ENCODE measurements at places on chromosomes 6 and 20.

DNA sequence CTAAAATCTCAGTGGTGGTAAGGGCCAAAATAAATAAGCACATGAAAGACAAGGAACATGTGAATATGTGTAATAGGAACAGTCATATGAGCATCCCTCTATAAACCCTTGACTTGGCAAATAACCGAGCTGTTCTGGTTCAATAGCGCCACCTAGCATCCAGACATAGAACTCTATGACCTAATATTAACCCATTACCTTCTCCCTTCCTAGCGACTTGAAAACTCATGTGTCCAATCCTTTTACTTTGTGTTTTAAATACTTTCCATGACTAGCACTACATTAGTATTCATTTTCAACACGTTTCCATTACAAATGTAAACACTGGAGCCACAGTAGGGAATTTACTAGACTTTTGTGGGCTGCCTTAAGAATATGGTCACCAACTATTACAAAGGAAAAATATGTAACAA lies 279.7 kb downstream of the UST start:
- no peak for DNase-seq

DNA sequence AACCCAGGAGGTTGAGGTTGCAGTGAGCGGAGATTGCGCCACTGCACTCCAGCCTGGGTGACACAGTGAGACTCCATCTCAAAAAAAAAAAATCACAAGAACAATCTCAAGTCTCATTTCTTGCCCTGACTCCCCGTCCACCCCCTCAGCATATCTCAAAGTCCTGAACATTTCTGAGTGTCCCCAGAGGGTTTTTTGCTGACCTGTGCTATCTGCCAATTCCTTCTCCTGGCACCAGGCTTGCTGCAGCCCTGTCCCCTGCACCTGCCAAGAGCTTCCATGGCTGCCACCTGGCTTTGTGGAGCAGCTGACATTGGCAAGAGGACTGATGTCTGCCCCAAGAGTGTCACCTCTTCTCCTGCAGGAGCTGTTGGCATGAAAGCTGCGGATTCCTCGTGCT lies 54.9 kb upstream of the PTPRT start:
- DNase-seq, result no peak

GRCh38 chr6:18025596-18025995 lies 38.2 kb upstream of the KIF13A start:
- no peak for DNase-seq

GRCh38 chr6:24902782-24903181 lies 33.0 kb downstream of the RIPOR2 start:
- DNase-seq, result no peak

DNA sequence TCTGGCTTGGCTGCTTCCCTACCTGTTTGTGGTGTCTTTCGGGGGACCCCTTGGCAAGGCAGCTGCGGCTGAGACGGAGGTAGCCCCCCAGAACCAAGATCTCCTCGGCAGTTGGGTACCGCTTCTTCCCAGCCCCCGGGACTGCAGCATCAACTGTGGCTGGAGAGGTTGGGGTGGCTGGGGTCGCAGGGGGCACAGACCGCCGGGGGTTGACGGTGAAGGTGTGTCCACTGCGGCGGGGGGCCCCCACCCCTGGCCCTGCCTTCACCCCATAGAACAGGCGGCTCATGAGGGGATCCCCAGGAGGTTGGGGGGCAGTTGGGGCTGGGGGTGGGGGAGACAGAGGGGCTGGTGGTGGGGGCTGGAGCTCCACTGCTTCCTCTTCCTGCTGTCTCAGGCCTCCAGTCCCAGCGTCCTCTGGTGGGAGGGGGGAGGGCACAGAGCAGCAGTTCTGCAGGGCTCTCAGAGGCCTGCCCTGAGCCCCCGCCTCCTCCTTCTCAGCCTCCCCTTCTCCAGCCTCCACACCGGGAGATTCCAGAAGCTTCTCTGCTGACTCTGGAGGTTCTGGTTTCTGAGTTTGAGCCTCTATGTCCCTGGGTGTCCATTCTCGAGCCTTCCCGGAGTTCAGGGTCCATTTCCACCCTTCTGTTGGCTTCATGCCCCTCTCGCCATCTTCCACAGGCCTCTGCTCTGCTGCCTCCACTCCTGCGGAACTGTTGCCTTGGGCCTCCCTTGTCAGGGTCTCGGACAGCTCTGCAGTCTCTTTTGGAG lies 1.9 kb downstream of the PPP1R18 start:
- DNase-seq, result no peak

DNA sequence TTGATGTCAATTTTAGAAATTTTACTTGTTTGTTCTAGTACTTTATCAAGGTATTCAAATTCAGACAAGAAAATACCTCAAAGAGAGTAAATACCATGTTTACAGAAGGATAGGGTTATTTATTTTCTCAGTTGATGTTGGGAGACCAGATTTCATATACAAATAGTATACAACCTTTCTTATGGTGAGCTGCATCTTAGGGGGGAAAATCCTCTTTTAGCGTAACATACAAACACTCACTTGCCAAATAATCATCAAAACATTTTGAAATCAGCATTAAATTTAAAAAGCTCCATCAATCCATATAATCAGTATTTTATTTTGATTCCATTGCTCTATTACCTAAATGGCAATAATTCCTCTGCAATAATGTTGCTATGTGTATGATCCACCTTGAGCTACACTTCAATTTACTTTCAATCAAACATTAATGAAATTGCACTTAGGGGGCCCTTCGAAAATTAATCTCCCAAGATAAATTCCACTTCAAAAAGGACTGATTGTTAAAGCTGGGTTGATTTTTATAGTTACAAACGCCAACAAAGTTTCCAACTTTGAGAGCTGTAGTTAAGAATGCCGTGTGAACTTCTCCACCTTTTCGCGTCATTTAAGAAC lies 2.2 kb downstream of the NKX2-4 start:
- no peak for DNase-seq

- DNase-seq, result no peak
Measured at GRCh38 chr6:22152841-22153240, 144.0 kb downstream of the PRL start.

DNA sequence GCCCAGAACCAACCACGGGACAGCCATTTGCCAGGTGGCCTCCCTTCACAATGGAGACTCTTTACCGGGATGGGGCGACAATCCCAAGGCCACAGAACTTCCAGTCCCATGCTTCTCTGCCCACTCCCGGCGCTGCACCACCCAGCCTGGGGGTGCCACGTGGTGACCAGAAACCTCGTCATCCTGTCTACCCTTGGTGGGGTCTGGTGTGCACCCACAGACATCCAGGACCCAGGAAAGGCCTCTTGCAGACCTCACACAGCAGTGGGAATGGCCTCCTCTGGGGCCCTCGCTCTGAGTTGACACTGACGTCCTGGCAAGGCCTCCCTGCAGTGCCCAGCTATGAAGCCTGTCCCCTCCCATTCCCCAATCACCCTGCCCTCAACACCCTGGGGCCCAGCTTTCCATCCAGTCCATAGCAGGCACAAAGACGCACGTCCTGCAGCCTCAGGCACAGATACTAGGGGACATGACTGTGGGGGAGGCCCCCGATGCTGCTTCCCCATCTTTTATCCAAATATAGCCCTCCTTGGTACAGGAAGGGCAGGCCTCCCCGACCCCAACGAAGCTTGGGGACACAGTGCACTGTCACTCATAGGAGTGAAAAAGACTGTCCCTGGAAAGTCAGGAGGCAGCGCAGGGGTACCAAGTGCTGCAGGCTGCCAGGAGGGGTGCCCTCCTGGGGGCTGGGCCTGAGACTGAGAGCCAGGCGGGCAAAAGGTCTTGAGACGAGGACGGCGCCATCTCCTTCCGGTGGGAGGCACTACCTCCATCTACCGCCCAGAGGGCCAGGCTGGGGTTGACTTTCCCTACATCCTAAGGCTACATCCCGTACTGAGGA lies 7.2 kb downstream of the CST7 start:
- DNase-seq, result peak; percentile 82

DNA sequence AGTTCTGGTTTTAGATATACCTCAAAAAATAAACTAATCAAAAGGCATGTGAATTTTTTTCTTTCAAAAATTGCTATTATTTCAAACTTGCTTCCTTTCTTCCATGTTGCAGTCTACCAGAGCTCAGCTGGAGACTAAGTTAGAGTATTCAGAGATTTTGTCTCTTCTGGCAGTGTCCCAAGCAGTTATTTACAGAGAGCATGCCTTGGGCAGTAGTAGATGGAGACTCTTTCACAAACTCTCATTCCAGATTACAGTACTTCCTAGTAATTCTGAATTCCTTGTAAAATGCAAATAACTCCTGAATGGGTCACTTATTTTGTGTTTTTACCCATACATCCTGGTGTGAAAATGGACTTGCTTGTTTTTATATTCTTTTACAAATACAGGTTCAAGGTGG lies 703.4 kb downstream of the EPHA7 start:
- no peak for DNase-seq

DNA sequence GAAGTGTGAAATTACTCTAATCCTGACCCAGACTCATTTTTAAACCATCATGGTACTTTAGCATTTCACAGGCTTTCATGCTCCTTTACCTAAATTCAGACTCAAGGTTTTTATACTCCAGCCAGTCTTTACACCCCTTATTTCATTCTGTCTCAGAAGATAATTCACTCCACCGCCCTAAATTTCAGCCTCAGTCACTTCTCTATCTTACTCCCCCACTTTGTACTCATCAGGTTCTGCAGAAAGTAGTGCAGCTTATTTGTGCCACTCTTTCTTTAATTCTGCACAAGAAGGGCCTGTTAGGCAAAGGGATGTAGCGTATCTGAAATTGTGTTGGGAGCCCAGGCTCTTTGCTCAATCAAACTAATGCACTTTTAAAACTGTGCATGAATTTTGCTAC lies 205.5 kb downstream of the ARHGAP18 start:
- DNase-seq, result no peak

GRCh38 chr6:107956181-107956580 lies 1.8 kb downstream of the SEC63 start:
- no peak for DNase-seq

DNA sequence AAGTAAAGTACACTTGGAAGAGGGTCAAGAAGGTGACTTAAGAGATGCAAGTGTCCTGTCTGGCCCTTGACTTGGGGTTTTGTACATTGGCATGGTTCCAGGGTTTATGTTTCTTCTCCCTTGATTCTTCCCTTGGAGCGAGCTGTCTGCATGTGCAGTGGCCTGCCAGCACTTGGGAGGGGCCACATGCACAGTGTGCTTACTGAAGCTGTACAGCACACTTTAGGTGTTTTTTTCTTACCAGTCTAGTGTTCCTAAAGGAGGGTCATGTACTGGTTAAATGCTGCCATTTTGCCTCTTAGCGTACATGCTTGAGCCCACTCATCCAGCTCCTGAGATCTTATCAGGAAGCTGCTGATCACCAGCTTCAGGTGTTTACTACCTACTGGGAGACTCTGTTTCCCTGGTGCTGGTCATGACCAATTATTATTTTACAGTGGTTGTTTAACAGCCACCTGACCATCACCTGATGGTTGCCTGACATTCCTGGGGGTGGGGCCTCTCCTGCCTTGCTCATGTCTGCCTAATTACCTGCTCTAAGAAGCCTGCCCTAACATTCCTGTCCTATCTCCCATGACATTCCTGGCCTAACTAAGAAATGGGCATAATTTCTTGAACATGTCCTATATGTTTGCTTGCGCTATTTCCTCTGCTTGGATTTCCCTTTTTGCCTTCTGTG lies 182.9 kb downstream of the MCHR2 start:
- DNase-seq, result no peak

GRCh38 chr6:154500769-154501577 lies 9.5 kb downstream of the CNKSR3 start:
- no peak for DNase-seq

DNA sequence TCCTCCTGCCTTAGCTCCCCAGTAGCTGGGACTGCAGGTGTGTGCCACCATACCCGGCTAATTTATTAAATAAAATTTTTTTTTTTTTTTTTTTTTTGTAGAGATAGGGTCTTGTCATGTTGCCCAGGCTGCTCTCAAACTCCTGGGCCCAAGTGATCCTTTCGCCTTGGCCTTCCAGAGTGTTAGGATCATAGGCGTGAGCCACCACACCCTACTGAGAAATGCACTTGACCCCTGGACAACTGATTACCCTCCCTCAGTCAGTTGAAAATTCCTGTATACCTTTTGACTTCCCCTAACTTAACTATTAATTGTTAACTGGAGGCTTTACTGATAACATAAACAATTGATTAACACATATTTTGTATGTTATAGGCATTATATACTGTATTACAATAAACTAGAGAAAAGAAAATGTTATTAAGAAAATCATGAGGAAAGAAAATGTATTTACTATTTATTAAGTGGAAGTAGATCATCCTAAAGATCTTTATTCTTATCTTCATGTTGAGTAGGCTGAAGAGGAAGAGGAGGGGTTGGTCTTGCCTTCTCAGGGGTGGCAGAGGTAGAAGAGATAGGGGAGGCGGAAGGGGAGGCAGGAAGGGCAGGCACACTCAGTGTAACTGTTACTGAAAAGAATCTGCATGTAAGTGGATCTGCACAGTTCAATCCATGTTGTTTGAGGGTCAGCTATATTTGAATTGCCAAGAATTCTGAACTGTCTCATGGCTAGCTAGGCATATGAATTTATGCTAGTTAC lies 104.3 kb downstream of the FARS2 start:
- no peak for DNase-seq

DNA sequence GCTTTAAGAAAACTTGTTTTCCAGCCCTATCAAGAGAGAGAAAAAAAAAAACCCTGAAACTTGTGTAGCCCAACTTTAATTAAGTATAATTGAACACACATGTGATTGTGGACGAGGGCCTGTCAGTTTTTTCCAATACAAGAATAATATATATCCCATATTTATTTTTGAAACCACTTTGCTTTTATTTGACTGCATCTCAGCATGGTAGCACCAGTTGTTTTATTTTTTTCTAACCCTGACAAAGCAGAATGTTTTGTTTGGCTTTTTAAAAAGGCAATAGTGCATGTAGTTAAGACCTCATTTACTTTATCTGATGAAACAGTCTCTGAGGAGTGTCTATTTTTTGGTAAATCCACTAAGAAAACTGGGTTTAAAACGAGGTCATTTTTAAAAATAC lies 257.7 kb downstream of the CDKAL1 start:
- DNase-seq, result no peak

- no peak for DNase-seq
Measured at GRCh38 chr6:170378502-170378901, 71.9 kb downstream of the FAM120B start.

DNA sequence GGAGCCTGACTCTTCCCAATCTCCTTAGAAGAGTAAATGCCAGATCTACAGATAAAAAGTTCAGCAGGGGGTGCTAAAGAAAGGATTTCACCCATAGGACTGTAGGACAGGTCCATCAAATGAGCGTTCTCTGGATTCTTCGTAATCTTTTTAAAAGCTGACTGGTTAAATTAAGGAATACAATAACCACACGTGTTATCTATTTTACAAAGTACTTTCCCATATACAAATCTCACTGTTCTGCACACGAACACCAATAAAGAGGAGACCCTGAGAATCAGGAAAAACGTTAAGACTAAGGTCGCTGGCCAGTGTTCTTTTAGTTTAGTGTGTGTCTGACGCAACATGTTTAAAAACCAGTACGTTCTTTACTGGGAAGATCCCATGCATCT lies 542 bp downstream of the TUBE1 start:
- no peak for DNase-seq

- DNase-seq, result no peak
Measured at GRCh38 chr6:132937466-132937906, 123.1 kb downstream of the RPS12 start.

GRCh38 chr6:17012421-17013225 lies 89.2 kb upstream of the STMND1 start:
- no peak for DNase-seq

All from vagina (tissue), 2 donors.